ENCODE measurements at places on chromosomes 6 and 20.

DNA sequence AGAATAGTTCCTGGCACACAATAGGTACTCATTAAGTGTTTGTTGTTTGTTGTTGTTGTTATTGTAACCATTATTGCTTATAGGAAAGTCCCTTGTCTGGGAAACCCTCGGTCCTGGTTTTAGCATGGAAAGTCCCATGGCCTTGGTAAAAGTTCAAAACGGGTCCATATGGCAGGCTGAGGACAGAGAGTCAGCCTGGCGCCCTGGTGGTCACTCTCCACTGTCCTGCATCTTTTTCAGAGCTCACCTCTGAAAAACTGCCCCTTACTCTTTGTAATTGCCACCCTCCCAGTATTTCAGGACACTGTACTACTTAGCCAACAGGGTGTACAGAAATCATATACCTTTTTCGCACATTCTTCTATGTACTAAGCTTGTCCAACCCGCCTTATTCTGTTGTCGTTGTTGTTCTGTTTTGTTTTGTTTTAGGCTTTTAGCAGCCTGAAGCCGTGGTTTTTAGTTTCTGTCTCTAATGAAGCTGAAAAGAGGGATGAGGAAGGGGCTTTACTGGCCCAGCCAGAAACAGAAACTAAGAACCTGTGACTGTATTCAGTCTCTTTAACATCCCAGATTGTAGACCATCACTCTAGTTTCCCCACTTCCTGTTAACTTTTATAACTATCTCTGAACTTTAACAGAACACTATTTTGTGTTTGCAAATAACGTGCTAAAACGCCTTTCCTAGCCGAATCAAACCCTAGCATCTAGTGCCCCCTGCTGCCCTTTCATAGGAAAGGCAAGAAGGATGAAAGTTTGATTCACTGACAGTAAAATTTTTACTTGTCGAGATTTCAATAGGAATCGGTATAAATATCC, 7.6 kb upstream of the TMEM14A start:
- H3K4me1 ChIP-seq: no peaks in the 10 kb centered on the region
- no peak overlapping the region for H3K27ac ChIP-seq
- peak; percentile 59 for ATAC-seq

DNA sequence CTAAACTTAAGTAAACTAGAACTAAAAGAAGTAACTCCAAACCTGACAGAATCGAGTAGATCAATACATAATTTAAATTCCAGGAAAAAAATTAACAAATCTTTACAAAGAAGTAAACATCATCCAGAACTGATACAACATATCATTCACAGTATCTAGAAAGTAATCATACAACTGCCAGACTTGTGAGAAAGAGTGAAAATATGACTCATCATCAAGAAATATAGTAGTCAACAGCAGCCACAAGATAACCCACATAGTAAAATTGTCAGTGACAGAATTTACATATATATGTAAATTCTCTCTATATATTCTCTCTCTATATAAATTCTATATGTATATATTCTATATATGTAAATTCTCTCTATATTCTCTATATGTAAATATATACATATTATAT, 242.8 kb upstream of the RGS17 start:
- no peaks in the 10 kb centered on the region for H3K27me3 ChIP-seq
- no peaks in the 10 kb centered on the region for H3K36me3 ChIP-seq
- ATAC-seq: peak; percentile 50
- H3K27ac ChIP-seq: no peak overlapping the region

DNA sequence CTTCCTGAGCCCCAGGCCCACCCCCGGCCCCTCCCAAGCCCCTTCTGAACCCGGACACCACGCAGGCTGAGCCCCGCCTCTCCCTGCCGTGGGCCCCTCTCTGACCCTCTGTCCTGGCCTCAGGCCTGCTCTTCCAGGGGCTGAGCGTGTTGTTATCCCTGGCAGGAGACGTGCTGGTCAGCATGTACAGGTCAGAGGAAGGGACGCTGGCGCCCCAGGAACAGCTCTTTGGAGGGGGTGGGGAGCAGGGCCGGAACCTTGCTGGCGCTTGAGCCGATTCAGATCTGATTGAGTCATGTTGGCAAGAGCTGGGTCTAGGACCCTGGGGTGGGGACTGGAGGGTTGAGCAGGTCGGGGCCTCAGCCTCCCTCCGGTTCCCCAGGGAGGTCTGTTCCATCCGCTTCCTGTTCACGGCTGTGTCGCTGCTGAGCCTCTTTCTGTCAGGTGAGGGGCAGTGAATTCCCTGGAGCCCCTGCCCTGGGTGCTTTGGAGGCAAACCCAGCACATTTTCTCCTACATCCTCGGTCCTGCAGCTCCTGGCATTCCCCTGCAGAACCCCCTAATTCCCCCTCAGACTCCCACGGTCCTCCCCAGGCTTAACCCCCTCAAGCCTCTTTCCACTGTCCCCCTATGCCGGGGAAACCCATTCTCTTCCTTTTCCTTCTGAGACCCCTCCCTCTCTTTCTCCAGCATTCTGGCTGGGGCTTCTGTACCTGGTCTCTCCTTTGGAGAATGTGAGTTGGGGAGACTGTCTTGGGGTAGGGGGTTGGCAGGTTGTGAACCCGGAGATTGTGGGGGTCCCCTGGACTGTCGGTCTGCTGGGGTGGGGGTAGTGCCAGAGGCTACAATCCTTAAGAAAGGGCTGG, 2.0 kb downstream of the SPAG4 start:
- peaks cover 18% of the 10 kb centered on the region for H3K4me1 ChIP-seq
- peaks cover 23% of the 10 kb centered on the region for H3K36me3 ChIP-seq
- H3K27ac ChIP-seq: peak overlapping the region; percentile 90

DNA sequence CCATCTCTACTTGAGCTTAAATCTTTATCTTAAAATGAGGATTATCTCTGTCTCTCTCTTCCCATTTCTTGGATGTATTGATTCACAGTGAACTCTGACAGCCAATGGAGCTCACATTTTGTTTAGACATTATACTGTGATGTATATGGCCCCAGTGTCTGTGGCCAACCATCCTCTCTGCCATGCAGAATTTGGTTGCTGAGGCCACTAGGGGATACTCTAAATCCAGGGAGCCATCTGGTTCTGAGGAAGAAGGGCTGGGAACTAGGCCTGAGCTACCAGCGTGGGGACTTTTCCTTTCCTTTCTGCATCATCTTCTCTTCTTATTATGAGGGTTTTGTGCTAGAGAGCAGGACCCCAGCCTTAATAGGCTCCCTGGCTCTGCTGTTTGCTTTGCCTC, 59.1 kb upstream of the RIPOR2 start:
- H3K4me1 ChIP-seq: peaks cover 62% of the 10 kb centered on the region
- no peaks in the 10 kb centered on the region for H3K36me3 ChIP-seq
- no peak overlapping the region for H3K27ac ChIP-seq
- H3K4me3 ChIP-seq: no peak overlapping the region

DNA sequence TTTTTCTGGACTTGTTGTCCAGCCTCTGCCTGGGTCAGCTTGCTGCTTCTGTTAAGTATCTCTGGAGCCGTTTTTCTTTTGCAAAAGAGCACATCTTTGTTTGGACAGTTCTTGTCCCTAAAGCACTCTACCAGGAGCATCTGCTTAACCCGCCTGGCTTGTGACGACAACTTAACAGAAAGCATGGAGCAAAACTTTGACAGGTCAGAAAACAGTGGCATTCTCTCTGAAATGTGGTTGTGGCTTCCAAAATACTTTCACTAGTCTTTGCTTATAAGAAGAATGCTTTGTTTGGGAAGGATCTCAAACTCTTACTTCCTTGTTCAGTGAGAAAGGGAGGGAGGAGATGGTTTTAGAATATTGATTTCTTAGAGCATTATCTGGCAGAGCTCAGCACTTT, 47.6 kb downstream of the CD109 start:
- H3K4me3 ChIP-seq: no peak overlapping the region
- H3K4me1 ChIP-seq: no peaks in the 10 kb centered on the region
- H3K36me3 ChIP-seq: no peaks in the 10 kb centered on the region

GRCh38 chr20:34824452-34824805, 1.0 kb downstream of the NCOA6 start:
- peak overlapping the region; percentile 99 for H3K4me3 ChIP-seq
- peaks cover 23% of the 10 kb centered on the region for H3K4me1 ChIP-seq
- peak; percentile 73 for ATAC-seq
- no peaks in the 10 kb centered on the region for H3K27me3 ChIP-seq

GRCh38 chr20:7151676-7152470, 384.4 kb downstream of the BMP2 start:
- H3K27me3 ChIP-seq: no peaks in the 10 kb centered on the region
- no peak for ATAC-seq
- H3K36me3 ChIP-seq: no peaks in the 10 kb centered on the region
- H3K27ac ChIP-seq: no peak overlapping the region
- H3K4me1 ChIP-seq: no peaks in the 10 kb centered on the region
- H3K4me3 ChIP-seq: no peak overlapping the region

DNA sequence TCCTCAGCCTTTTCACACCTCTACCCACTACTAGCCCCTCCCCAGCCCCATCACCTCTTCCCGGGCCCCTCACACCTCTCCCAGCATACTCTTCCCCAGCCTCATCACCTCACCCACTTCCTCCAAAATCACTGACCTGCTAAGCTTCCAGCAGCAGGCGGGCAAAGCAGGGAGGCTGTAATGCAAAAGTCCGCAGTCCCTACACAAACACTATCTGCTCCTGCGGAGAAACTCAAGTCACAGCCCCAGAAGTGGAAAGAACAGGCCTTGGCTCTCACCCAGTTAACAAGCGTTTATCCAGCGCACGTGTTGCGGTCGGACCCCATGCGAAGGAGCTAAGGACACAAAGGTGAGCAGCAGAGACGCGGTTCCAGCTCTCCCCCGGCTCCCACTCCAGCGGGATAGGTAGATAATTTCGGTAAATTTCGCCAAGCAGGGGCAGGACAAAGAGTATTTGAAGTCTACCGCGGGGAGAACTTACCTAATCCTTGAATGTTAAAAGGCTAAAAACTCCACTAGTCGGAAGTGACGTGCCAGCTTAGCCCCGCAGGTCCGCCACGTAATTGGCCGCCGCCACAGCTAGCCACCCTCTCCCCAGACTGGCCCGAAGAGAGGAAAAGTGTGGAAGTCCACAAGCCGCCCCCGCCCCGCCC, 728 bp upstream of the TRIM39 start:
- H3K4me1 ChIP-seq: peaks cover 44% of the 10 kb centered on the region
- H3K27me3 ChIP-seq: no peaks in the 10 kb centered on the region
- ATAC-seq: peak; percentile 61

DNA sequence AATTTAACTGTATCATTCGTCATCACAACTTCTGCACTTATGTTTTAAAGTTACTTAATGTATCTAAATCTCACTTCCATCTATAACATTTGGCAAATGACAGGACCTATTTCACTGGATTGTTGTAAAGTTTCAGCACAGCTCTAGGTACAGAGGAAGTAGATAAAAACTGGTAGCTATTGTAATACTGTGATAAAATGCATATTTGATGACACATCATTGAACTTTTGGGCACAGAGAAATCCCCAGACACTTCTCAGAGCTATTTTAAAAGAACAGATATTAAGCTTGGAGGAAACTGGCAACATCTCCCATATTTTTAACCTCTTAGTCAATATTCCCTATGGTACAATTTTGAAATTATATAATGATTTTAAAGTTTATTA, 138.7 kb downstream of the RFPL4B start:
- no peak overlapping the region for H3K4me3 ChIP-seq
- H3K27ac ChIP-seq: no peak overlapping the region
- peaks cover 3% of the 10 kb centered on the region for H3K27me3 ChIP-seq
- ATAC-seq: no peak

GRCh38 chr20:44018942-44019637, 104.4 kb downstream of the TOX2 start:
- peak overlapping the region; percentile 73 for H3K27ac ChIP-seq
- H3K4me3 ChIP-seq: peak overlapping the region; percentile 73
- ATAC-seq: no peak
- peaks cover 14% of the 10 kb centered on the region for H3K27me3 ChIP-seq
- peaks cover 16% of the 10 kb centered on the region for H3K4me1 ChIP-seq
- no peaks in the 10 kb centered on the region for H3K36me3 ChIP-seq

DNA sequence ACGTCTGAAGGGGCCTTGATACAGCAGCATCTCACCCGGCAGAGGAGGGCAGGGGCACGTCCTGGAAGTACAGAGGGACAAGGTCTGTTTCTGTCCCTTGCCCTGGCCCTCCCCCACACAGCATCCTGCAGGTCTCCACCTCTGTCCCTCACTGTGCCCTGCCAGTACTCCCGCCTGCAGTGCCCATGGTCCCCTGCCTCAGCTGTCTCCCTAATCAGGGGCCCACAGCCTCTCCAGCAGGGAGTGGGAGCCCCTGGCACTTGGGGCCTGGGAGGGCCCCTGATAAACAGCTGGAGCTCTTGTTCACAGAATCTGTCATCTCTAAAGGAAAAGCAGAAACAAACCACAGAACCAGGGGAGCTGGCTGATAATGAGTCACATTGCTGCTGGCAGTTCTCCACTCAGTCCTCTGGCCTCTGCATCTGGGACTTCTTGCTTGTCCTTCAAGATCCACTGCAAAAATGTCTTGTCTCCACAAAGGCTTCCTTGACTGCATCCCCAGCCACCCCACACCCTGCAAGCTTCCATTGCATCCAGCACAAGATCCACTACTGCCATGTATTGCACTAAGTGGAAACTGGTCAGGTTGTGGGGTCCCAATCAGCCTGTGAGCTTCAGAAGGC, 33.2 kb upstream of the TAF8 start:
- H3K4me3 ChIP-seq: peak overlapping the region; percentile 77
- H3K27me3 ChIP-seq: no peaks in the 10 kb centered on the region
- peaks cover 47% of the 10 kb centered on the region for H3K4me1 ChIP-seq
- ATAC-seq: peak; percentile 70
- peak overlapping the region; percentile 89 for H3K27ac ChIP-seq
- peaks cover 58% of the 10 kb centered on the region for H3K36me3 ChIP-seq

- H3K27me3 ChIP-seq: peaks cover 6% of the 10 kb centered on the region
- H3K27ac ChIP-seq: no peak overlapping the region
These were observed 95.3 kb upstream of the ARMC2 start for GRCh38 chr6:108752733-108753590.

GRCh38 chr20:48823960-48824498, 3.8 kb downstream of the PREX1 start:
- no peaks in the 10 kb centered on the region for H3K27me3 ChIP-seq
- H3K27ac ChIP-seq: peak overlapping the region; percentile 94
- H3K4me3 ChIP-seq: no peak overlapping the region
- peaks cover 49% of the 10 kb centered on the region for H3K4me1 ChIP-seq

DNA sequence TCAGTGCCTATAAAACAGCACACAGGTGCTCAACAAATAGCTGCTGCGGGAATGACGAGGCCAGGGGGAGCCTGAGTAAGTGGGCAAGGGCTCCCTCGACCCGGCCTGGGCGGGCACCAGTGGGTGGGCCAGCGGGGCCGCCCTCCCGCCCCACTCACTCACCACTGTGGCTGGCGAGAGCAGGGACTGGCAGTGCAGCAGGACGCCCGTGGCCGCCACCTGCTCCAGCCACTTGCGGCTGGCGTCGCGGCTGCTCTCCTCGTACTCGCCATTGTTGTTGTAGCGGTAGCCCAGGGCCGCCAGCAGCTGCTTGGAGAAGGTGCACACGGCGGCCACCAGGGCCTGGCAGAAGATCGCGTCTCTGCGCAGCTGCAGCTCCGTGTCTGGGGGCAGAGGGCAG, 191.5 kb downstream of the PREX1 start:
- peaks cover 14% of the 10 kb centered on the region for H3K4me1 ChIP-seq
- ATAC-seq: no peak
- H3K4me3 ChIP-seq: no peak overlapping the region
- H3K27me3 ChIP-seq: no peaks in the 10 kb centered on the region
